ENCODE measurements at places on chromosomes 6 and 20.

- DNase-seq, result no peak
Measured at GRCh38 chr20:36121981-36122930, 32.3 kb upstream of the EPB41L1 start.

- no peak for DNase-seq
Measured at GRCh38 chr6:119024111-119024510, 54.4 kb downstream of the FAM184A start.

DNA sequence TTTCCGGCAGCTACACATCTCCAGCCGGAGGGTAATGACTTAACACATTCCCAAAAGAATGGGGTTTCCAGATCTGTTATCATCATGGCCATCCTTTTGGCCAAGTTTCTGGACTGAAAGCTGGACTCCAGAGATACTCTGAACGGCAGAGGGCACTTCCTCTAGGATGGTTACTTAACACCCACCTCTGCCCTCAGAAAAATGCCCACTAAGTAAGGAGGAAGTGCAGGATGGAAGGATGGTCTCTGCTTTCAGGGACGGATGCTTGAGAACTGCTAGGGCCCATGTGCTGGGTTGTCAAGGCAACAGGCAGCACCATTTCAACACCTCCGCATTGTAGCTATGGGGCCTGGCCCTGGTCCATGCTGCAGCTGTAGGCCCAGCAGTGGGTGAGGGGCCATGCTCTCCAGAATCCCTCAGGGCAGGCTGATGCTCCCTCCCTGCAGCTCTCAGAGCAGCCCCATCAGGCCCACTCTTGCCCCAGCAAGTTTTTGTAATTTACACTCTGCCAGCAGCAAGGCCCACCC is 16.5 kb upstream of the TGM3 start:
- no peak for DNase-seq

GRCh38 chr6:37020381-37020780 is 14.9 kb downstream of the FGD2 start:
- no peak for DNase-seq

DNA sequence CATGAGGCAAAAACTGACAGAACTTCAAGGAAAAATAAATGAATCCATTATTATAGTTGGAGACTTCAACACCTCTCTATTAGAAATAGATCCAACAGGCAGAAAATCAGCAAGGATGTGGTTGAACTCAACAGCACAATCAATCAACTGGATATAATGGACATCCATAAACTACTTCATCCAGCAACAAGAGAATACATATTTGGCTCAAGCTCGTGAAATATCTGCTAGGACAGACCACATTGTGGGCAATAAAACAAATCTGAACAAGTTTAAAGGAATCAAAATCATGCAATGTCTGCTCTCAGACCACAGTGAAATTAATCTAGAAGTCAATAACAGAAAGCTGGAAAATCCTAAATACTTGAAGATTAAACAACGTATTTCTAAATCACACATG is 362.6 kb downstream of the CD109 start:
- no peak for DNase-seq

DNA sequence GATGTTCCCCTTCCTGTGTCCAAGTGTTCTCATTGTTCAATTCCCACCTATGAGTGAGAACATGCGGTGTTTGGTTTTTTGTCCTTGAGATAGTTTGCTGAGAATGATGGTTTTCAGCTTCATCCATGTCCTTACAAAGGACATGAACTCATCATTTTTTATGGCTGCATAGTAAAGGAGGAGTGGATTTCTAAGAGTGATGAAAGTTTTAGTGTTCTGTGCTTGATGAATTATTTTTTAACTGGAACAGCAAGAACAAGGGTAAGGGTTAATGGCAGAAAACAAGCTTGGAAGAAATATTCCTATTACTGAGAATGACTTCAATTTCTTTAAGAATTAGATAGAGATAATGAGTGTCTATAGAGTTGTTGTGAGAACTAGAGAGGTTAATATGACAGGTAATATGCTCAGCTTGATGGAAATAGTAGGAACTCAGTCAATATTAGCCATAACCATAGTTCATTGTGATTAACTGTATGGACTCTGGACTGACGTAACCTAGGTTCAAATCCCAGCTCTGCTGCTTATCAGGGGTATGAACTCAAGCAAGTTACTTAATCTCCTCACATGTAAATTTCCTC is 190.0 kb downstream of the RPS12 start:
- DNase-seq, result no peak
